Kidney tubule cell (primary cell): ENCODE measurements at places on chromosomes 2 and 18.
A peak's percentile ranks its signal among the peaks of the same experiment; 100 is the strongest.

GRCh38 chr2:231110551-231110950 is 14.3 kb downstream of the HTR2B start:
- DNase-seq = no peak

DNA sequence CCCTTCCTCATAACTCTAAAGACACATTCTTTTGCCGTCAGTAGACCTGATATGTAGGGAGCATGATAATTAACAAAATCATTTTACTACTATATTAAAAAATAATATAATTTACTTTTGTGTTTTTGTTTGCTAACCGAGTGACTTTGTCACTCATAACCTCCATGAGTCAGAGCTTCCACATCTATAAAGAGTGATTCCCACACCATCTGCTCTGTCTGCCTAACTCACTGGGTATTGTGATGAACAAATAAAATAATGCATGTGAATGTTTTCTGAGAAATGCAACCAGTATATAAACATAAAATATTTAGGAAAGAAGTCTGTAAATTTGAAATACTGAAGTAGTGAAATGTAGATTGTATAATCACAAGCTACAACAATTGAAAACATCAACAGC is 123.4 kb upstream of the DSEL start:
- no peak for DNase-seq

- DNase-seq = no peak
These were observed 52.4 kb downstream of the BABAM2 start for GRCh38 chr2:27942612-27943547.

- peak; percentile 16 for DNase-seq
These were observed 18.7 kb downstream of the SP140 start for GRCh38 chr2:230244211-230244610.

DNA sequence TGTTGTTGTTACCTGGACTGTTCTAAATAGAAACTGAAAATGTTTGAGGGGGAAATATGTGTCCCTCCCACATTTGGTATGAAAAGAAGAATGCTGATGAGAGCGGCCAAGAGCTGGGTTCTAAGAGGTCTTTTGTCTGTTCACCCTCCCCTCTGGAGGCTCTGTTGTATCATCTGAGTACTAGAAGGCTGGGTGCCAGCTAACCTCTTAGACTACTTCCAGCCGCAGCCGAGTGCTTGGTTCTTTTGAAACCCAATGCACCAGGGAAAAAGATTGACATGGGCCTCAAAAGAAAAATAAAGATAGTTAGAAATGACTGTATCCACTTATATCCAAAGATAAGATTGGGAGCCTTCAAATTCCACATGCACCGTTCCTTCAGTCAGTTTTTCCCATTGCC is 255.9 kb downstream of the TXNL1 start:
- DNase-seq = no peak

GRCh38 chr2:240494194-240494793 is 58.8 kb downstream of the GPC1 start:
- DNase-seq = no peak

DNA sequence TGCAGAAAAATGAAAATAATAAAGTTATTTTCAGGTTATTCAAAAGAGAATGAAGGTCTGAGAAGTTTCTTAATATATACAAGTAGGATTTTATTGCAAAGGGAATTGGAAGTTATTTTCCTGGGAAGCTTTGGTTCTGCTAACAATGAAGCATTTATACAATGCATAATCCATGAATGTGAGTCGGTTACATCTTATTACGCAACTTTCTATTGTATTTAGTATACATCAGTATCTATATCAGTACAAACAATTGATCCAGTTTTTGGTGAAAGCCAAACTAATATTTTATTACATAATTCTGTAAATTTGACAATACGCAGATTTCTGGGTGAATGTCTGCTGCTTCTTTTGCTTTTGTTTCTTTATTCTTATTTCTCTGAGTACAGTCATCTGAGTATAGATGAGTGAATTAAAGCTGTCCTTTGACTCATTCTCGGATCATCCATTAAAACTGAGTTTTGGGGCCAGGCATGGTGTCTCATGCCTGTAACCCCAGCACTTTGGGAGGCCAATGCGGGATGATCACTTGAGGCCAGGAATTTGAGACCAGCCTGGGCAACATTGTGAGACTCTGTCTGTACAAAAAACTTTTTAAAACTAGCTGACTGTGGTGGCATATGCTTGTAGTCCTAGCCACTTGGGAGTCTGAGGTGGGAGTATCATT is 108.5 kb downstream of the SOCS6 start:
- peak; percentile 42 for DNase-seq

GRCh38 chr2:236179236-236180075 is 11.3 kb upstream of the GBX2 start:
- DNase-seq = no peak

DNA sequence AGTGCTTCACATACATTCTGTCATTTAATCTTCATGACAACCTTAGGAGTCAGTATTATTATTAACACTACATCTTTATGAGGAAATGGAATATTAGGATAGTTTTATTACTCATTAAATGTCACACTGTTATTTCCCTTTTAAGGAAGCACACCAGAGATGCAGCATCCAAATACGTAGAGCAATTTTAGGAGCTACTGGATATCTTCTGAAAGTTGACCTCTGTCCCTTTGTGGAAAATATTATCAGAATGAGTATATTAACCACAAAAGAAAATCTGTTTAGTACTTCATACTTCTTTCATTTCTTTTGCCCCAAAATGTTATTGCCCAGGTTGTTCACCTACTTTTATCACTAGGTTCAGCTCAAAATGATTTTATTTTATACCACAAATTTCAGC is 72.9 kb upstream of the APCDD1 start:
- DNase-seq = no peak

GRCh38 chr18:70398076-70398475 is 109.2 kb downstream of the SOCS6 start:
- DNase-seq = no peak

DNA sequence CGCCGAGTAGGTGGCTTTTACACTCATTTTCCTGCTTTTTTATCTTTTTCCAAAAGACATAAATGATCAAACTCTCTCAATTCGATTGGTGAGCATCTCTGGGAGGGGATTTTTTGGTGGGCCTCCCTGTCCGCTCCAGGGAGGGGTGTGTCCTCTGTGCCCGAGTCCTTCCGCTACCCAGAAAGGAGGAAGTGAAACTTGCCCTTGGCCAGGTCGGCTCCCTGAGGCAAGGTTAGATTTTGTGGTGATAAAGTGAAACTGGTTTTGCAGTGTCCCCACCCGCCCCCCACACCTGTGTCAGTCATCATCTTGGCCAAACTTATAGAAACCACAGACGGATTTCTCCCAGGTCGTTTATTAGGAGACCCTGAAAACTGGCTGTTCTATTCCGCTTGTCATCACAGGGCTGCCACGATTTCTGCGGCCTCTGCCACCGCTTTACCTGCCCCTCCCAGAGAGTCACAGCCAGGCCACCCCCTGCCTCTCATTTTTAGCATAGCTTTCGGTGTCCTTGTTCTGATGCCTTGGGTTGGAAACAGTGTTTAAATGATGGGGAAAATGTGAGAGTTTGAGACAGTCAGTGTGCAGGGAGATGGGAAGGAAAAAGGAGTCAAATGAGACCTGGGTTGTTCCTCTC is 93.6 kb downstream of the SH3BP4 start:
- DNase-seq = no peak

DNA sequence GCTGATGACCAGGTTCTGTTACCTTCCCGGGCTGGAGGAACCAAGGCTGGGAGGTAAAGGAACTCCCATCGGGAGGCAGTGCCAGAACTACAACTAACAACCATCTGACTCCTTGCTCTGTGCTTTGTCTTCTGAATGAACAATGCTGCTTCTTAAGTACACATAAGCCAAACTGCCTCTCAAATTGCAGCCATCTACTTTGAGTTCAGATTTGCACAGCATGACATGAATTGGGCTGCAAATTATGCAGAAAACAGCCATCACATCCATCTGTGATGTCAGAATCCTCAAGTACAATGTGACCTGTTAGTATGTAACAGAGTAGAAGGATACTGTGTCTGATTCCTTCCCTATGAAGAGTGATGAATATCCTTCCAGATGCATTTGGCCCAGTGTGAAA is 290.6 kb downstream of the ZNF521 start:
- DNase-seq = no peak

DNA sequence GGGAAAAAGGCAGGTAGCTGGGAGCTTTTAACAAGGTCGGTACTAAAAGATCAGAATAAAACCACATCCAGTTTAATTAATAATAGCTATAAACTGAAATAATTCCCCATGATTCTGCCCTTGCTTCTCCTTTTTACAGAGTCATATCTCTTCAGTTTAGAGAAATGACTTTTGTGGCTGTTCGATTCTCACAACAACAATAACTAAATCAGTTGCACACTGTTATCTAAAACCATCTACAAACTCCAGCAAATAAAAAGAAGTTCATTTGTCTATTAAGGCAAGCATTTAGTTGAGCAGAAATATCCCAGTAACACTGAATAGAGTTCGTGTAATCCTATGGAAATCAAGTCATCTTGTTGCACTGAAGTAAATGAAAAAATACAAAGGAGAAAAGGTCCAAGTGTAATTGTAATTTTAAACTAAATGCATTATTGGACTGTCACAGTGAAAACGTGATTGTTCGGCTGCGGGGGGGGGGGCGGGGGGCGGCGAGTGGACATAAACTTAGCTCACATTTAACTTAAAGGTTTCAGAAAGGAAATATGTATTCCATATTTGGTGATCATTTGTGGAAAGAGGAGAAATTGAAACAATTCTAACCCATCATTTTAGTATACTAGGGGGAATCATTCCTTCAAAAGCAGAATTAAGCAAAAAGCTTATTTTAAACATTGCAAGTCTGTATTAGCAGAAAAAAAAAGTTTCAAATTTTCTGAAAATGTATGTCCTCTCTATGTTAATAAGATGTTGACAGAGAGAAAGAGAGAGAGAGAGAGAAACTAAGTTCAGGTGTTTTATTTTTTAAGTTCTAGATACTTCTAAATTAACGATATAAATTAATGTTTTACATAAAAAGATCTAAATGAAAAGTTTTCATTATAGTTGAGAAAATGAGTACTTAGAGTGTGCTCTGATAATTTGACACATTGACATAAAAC is 144.5 kb downstream of the MEIS1 start:
- DNase-seq = no peak

GRCh38 chr18:7291046-7291445 is 60.2 kb downstream of the LRRC30 start:
- no peak for DNase-seq

GRCh38 chr2:71419976-71420375 is 33.4 kb upstream of the DYSF start:
- DNase-seq = no peak

DNA sequence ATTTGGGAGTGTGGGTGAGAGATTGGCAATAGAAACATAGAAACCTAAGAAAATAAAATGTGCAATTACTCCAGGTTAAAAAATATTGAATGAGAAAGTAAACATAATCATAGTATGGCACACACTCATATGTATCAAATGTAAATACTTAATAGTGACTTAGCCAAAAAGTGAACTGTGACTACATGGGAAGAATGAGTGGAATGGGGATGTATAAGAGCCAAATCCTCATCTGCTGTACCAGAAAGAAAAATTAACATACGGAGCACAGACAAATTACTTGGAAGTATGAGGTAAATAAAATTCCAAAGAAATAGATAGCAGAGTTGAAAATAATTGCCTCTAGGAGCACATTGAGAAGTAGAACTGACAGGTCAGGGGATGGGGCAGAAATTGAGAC is 4.0 kb downstream of the FLACC1 start:
- no peak for DNase-seq

GRCh38 chr2:187136646-187137045 is 287.7 kb upstream of the ZSWIM2 start:
- no peak for DNase-seq

GRCh38 chr2:128628996-128629395 is 310.3 kb upstream of the HS6ST1 start:
- DNase-seq = no peak

- no peak for DNase-seq
These were observed 10.9 kb downstream of the UXS1 start for GRCh38 chr2:106183101-106183696.

GRCh38 chr18:78936251-78937005 is 43.2 kb upstream of the SALL3 start:
- no peak for DNase-seq

DNA sequence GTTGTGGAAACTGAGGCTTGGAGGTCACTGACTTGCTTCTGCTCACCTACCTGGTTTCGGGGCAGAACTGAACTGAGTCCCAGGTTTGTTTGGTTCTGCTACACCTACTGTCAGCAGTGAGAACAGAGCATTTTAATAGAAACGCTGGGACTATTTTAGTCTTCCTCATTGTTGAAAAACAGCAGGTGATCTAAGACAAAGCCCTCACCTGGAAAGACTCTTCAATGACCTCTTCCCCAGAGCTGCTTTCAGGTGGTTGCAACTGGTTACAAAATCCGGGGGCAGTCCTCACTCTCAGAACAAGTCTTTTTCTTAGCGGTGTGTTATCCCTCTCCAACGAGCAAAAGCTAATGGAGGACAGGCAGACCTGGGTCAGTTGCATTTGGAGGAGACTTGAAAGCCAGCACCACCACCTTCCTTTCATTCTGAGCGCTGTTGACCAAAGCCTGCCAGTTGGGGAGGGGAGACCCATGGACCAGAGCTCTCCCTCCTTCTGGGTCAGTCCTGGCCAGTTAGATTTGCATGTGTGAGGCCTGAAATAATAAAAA is 217.0 kb downstream of the NCK2 start:
- DNase-seq = no peak

- DNase-seq = no peak
These were observed 526.9 kb downstream of the SLC4A3 start for GRCh38 chr2:220154304-220154703.

- no peak for DNase-seq
These were observed 110.1 kb downstream of the MCFD2 start for GRCh38 chr2:46805401-46805951.

GRCh38 chr2:237090906-237091305 is 5.2 kb downstream of the COPS8 start:
- no peak for DNase-seq

GRCh38 chr2:3454802-3455201 is 64.5 kb downstream of the ADI1 start:
- no peak for DNase-seq

- DNase-seq = peak; percentile 81
These were observed 67.3 kb downstream of the SNORC start for GRCh38 chr2:232937278-232937906.

DNA sequence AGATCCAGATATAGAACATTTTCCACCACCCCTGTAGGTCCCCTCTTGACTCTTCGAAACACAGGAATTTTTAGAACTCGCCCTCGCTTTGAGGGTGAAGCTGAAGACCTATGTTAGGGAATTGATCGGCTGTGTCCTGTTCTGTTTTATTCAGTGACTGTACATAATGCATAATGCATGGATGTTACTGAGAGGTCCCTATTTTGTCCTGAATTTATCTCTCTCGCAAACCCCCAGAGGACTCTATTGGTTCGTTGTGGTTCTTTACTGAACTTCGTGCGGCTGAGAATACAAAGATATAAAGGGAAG is 431 bp upstream of the EIF5B start:
- no peak for DNase-seq

DNA sequence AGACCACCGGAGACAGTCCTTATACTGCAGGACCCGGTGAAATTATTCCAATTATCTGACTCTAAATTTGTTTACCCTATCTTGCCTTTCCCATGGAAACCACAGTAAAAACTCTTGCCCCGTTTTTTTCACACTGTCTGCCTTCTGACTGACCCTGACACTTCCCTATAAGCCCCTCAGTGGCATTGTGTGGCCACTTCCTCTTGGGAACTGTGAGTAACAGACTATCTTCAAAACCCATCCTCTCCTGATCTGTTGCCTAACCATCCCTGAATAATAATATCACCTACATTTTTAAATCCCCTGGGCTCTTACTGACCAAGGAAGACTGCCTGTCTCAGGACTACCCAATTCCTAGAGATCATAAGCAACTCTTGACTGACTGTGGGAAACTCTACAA is 42.6 kb upstream of the RNF152 start:
- no peak for DNase-seq

- DNase-seq = peak; percentile 75
These were observed at the start of gene MAP3K20 for GRCh38 chr2:173075781-173076580. Gene MAP3K20, plus strand, starts transcription at chr2:173075846. Its CDS starts 15,186 bp downstream, at chr2:173091032.
